ENCODE measurements at places on chromosomes 4 and X.

GRCh38 chrX:109840585-109840984 is 107.5 kb upstream of the ACSL4 start:
- no peak for DNase-seq

GRCh38 chr4:52425751-52426326 is 233.3 kb downstream of the USP46 start:
- no peak for DNase-seq

- DNase-seq, result no peak
Measured at GRCh38 chr4:80266902-80267380, 477 bp downstream of the FGF5 start.

DNA sequence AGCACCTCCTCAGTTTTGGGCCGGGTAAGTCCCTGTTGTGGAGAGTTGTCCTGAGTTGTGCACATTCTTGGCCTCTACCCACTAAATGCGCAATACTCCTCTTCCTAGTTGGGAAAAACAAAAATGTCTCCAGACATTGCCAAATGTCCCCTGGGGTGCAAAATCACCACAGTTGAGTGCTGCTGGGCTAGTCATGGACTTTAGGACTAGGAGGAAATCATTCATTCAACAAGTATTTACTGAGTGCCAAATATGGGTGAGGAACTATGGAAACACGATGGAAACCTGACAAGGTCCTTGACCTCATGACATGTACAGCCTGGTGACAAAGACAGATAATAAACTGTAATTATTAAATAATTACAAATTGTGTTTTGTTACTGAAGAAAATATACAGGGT is 71.6 kb downstream of the STX18 start:
- no peak for DNase-seq

- DNase-seq, result no peak
Measured at GRCh38 chr4:85368932-85369331, 106.0 kb upstream of the ARHGAP24 start.

GRCh38 chr4:138182838-138183426 is 59.2 kb downstream of the SLC7A11 start:
- no peak for DNase-seq

- DNase-seq, result no peak
Measured at GRCh38 chrX:71198066-71198465, 25.0 kb upstream of the GJB1 start.

DNA sequence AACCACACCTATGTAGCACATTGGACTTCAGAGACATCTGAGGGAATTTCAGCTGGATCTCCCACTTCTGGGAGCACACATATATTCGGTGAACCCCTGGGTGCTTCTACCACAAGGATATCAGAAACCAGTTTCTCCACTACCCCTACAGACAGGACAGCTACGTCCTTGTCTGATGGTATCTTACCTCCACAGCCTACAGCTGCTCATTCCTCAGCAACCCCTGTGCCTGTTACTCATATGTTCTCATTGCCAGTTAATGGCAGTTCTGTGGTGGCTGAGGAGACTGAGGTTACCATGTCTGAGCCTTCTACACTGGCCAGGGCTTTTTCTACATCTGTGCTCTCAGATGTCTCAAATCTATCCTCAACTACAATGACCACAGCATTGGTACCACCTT is 45.7 kb downstream of the ADGRG4 start:
- DNase-seq, result no peak

DNA sequence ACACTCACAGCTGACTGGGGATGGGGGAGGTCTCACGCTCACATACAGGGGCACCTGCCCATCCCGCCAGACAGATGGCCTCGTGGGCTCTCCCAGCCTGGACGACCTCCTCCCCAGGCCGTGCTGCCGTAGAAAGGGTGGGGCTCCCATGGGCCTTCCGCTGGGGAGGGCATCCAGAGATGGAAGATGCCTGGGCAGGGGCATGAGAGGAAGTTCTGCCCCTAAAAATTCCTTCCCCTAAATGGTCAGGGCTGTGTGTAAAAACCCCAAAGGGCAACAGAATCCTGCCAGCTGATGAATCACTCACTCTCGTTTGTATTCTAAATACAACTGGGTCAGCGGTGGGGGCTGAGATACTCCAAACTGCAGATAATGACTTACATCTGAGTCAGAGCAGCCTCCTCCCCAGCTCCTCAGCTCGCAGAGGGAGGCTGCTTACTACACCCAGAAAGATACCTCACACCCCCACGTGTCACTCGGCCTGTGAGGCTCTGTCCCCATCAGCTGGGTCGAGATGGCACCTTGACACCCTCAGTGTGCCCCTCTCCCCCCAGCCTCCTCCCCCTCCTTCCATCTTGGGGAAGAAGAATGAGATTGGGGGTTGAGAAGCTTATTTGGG is 10.1 kb downstream of the WDR1 start:
- DNase-seq, result no peak

DNA sequence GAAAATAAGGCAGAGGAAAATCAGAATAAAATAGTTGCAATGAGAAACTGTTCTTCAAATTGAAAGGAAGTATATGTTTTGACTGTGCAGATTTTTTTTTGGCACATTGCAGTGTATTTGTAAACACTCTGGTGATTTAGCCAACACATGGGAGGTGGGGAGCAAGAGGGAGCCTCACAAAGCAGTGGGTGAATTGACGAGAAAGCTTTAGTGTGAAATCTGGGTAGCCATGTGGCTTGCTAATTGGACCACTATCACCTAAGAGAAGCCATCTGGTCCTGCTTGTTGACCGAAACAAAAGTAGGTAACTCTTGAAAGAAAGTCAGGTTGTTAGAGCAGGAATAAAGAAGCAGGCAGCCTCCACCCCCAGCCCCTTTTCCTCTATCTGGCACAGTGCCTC is 10.4 kb downstream of the CLCN5 start:
- no peak for DNase-seq

- no peak for DNase-seq
Measured at GRCh38 chrX:49829016-49829415, at the start of gene PAGE4. Gene PAGE4, plus strand, starts transcription at chrX:49829303. Its CDS starts 1,126 bp downstream, at chrX:49830429.

- no peak for DNase-seq
Measured at GRCh38 chr4:110216129-110216528, 17.7 kb upstream of the ELOVL6 start.

DNA sequence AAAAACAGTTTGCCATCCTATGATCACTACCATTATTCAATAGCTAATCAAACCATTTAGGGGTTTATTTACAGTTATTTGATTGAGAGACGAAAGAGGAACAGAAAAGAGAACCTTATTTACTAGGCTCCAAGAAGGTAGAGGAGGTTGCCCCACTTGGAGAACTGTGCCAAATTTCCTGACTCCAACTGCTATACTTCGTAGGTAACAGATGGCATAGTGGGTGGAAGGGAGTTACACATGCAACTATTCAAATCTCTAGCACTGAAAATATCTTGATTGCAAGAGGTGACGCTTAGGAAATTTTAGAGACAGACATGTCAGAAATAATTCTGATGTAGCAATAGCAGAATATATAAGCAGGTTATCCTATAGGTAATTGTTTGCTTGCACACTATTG is 38.0 kb upstream of the TMPRSS11F start:
- DNase-seq, result no peak

DNA sequence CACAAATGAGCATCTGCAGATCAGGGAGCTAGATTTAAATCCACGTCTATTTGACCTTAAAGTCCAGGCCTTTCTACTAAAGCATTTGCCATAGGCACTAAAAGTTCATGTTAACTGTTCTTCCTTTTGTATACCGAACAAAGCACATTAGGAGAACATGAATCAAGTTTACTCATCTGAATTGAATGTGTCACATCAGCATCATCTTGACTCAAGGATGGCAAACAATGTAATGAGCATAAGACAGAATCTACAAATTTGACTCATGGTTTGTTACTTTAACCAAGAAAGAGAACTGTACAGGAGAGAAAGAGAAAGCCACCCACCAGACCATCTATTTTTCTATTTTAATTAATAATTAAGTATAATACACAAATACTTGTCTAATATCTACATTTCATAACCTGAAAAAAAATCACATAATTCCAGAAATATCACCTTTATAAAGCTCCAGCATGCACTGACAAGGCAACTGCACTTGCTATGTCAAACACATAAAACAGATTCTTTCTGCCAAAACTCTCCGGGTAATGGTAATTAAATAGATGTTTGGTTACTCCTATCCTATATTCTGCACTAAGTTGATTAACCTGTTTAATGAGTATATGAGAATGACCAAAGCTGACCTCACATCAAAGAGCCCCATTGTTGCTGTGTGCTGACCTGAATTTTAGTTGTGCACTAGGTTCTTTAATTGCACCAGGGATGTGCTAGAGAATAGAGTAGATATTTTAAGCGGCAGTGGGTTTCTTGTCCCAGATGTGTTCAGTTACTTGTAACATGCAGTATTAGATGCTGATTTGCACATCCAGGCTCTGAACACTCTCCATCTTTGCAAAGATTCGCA is 42.5 kb upstream of the LEF1 start:
- DNase-seq, result no peak

GRCh38 chrX:107677909-107678308 is 49.6 kb downstream of the PRPS1 start:
- DNase-seq, result no peak

GRCh38 chr4:112502871-112503270 is 13.1 kb downstream of the NEUROG2 start:
- DNase-seq, result no peak

DNA sequence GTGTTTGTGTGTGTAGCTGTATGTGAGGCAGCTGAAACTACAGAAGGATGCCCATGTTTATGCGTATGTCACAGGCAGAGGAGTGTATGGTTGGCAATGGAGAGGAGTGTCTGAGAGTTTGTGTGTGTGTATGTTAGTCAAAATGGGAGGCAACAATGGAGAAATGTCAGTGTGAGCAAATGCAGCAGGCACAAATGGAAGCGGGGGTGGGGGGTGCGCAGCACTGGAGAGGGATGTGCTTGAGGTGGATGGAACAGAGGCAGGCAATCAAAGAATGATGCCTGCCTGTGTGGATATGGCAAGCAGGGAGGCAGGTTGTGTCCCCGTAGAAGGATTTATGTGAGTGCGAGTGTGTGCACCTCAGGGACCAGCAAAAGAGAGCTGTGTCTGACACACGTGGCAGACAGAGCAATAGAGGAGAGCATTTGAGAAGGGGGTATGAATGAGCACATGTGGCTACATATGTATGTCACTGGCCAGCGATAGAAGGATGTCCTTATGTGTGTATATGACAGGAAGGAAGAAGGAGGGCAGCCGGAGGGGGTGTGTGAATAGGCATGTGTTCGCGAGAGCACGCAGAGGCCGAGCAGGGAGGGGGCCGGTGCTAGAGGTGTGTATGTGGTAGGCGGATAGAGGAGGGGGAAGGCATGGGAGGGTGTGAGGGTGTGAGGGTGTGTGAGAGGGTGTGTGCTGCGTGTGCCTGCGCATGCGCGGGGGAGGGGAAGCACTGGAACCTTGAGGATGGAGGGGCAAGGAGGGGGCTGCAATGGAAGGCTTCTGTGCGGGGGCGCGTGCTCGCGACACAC is 1.1 kb downstream of the PJA1 start:
- no peak for DNase-seq

DNA sequence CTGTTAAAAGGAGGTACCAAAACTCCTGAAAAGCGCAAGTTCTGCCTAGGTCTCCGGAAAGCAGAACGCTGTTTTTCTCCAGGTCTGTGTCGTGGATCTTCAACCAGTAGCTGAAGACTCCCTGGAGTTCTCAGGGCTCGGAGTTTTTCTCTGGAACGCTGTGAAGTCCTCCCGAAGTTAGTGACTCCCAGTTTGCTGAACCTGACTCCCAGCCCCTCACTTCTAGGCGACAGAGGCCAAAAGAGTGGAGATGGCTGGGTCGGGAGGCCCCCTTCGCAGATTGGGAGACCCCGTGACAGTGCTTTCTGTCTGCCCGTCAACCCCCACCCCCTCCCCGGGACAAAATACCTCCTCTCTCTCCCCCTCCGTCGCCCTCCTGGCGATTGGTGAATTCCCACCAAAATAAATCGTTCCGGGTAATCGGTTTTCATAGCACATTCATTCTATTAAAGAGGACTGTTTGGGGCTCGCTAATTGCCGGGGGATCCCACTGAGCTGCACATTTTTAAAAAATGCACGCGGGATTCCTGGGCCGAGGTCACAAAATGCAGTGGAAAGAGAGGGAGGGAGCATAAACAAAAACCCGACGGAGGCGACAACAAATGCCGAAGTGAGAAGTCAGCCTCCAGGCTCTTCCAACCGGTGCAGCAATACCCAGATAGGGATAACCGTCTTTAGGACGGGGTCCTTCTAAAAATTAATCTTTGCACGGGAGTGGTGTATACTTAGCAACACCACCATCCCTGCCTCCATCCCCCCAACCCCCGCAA is 4.0 kb upstream of the MSX1 start:
- DNase-seq, result no peak

GRCh38 chr4:109005523-109005922 is 242.7 kb upstream of the ETNPPL start:
- DNase-seq, result no peak

DNA sequence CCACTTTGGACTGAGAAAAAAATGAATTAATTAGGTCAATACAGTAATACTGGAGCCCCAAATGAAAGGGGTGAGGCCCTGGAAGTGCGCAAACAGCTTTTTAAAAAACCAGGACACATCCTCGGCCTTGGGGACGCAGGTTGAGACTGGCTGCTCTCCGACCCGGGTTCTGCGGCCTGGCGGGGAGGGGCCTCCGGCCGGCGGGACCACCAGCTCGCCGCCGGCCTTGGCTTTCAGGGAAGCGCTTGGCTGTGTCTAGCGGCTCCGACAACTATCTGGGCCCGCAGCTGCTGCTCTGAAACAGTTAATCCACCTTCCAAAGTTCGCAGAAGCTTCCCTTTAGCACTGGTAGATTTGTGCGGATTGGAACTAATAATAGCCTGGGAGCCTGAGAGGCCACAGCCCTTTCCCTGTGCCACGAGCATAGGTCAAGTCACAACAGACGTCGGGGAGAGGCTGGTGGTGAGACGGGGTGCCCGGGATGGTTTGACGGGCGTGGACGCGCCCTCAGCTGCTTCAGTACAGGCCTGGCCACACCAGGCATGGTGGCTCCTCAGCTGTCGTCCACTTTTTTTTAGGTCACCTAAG is 1.1 kb upstream of the SEL1L3 start:
- no peak for DNase-seq

DNA sequence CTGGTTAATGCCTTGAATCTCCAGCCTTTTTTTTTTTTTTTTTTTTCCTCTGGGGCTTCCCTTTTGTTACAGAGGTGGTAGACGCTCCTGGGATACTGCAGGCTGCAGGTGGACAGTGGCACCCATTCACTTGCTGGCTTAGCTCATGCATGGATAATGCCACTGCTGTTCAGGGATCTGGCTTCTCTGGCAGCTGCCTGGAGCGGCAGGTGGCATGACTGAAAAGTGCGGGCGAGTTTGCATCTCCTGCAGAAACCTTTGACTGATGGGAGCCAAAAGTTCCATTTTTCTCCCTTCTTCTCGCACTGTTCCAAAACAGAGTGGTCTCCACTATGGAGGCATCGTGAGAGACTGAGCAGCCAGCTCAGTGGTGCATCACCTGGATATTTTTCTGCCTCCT is 5.9 kb upstream of the STIM2 start:
- no peak for DNase-seq
